Left renal cortex interstitium (tissue), 4 donors: ENCODE measurements at places on chromosomes 3 and 15.

GRCh38 chr3:162022911-162023310 is 526.3 kb downstream of the OTOL1 start:
- no peak for DNase-seq

GRCh38 chr3:9153904-9154619 is 95.4 kb downstream of the SRGAP3 start:
- DNase-seq = no peak

DNA sequence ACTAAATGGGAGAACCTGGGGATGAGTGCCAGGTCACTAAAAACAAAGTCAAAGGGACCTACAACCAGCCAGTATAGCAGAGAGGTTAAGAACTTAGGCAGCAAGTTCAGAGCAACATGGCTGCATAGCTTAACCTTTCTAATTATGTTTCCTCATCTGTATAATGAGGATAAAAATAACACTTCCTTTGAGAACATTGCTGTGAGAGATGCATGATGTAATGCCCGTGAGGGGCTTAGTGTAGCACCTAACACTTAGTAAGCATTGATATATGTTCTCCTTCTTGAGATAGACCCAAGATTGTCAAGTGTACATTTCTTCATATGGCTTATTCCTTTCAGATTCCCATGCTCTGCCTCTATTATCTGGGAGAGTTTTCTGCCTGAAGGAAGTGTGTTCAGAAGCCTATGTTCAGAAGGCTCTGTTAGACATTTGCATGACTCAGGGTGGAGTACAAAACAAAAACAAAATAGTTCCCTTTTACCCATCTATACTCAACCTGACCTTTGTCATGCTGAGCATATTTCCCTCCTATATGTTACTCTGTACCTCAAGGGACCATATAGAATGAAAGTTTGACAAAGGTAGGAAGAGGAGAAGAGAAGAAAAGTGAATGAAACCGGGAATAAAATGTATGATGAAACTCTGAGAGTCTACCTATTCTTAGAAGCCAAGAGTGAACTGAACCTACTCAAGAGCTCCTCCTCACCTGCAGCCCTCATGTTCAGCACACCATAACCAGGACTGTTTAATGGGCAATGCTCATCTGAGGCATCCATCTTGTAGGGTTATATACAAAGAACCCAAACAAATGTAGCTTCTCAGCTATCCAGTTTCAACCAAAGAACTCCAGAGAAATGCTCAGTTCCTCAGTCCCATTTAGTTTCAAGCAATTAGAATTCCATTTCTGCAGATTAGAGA is 70.7 kb upstream of the KCNMB2 start:
- DNase-seq = no peak

DNA sequence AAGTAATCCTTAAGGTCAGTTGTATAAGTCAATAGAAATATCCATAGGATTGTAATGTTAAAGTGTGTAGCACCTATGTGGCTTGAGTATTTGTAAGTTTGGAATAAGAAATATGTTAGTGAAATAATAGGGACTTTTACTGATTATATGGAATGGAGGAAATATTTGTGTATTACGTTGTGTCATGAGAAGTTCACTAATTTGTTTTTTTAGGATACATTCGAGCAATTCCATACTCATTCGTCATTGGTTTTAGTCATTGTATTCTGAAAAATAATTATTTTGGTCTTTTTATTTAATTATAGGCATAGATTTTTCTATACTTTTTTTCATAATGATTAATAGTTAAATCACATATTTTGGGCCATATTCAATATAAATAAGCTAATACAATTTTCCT is 21.0 kb downstream of the MBNL1 start:
- no peak for DNase-seq

- DNase-seq = no peak
Observed at GRCh38 chr3:42174679-42175385, 83.7 kb downstream of the TRAK1 start.

GRCh38 chr3:140428380-140428779 is 249.5 kb upstream of the TRIM42 start:
- DNase-seq = no peak

DNA sequence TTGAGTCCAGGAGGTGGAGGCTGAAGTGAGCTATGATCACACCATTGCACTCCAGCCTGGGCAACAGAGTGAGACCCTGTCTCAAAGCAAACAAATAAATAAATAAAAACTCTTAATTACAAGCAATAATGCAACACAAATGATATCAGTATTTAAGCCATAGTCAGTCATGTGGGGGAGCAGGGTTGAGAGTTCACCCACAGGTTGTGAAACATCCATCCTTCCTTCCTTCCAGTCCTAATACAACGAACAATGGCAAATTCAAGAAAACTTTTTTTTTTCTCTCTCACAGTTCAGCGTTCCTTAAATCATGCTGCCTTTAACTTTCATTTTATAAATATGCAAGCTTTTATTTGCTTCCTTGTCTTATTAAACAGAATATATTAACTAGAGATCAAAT is 24.1 kb downstream of the ZNF592 start:
- no peak for DNase-seq

DNA sequence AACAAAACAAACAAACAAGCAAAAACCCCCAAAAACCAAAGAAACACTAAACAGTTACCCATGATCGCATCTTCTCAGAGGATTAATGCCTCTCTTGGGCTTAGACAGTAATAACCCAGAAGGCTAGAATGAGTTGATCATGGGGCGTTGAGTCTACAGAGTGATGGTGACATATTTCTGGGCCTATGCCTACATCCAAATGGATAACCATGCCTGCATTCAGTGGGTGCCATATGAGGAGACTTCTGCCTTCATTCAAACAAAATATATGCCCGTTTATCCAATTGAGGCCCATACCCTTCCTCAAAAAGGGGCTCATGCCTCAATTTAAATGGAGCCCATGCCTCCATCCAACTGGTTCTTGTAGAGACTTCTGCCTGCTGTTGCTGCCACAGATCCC is 284.0 kb downstream of the EPHB1 start:
- DNase-seq = no peak
